ENCODE measurements at places on chromosomes 16 and 17. TPM values are rescaled to one million over a fixed set of nuclear protein-coding genes. Genes with fewer than 3 reads are reported as not detected.

The SCIMP gene
- 2.1 TPM for total RNA-seq

DNA sequence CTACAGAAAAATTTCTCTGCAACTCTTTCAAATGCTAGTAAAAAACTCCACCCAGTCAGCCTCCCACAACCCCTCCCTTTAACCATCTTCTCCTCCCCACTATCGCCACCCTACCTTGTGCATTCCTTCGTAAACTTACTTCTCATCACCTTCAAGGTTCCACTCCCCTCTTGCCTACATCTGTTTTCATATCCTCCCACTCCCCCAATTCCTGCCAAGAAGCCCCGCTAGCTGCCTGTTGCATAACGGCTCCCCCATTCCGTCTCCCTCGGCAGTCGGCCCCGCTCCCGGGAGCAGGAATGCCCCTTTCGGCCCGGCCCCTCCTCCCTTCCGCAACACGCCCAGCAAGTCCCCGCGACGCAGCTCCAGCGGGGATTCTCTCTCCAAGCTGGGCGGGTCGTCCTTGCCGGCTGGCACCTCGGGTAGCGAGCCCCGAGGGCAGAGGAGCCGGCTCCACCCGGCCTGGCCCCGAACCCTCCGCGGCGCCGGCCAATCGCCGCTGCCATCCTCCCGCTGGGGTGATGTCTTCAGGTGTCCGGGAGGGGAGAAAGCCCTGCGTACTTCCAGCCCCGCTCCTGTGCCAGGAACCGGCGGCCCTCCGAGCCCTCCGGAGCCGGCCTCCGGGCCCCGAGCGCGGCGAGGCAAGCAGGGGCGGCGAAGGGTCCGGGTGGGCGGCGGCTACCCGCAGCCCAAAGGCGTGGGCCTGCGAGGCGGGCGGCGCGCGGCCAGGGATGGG, 1.5 kb downstream of the PHLPP2 start:
- H3K4me3 ChIP-seq, result peak overlapping the region; percentile 67
- no peaks in the 10 kb centered on the region for H3K36me3 ChIP-seq
- peaks cover 6% of the 10 kb centered on the region for H3K4me1 ChIP-seq
- no peaks in the 10 kb centered on the region for H3K27me3 ChIP-seq

GRCh38 chr16:73057291-73058210, 9.6 kb upstream of the ZFHX3 start:
- no peaks in the 10 kb centered on the region for H3K27me3 ChIP-seq
- H3K4me3 ChIP-seq, result peak overlapping the region; percentile 17
- peak overlapping the region; percentile 96 for H3K27ac ChIP-seq
- H3K4me1 ChIP-seq, result peaks cover 50% of the 10 kb centered on the region
- no peak for DNase-seq

GRCh38 chr17:56752263-56752836, 81.4 kb downstream of the C17orf67 start:
- H3K27ac ChIP-seq, result no peak overlapping the region
- no peak for DNase-seq
- H3K36me3 ChIP-seq, result no peaks in the 10 kb centered on the region
- H3K4me1 ChIP-seq, result no peaks in the 10 kb centered on the region
- H3K4me3 ChIP-seq, result no peak overlapping the region

The ABCC6 gene
- total RNA-seq, result 19.4 TPM

- H3K4me3 ChIP-seq, result no peak overlapping the region
- H3K27ac ChIP-seq, result no peak overlapping the region
- no peaks in the 10 kb centered on the region for H3K27me3 ChIP-seq
- no peaks in the 10 kb centered on the region for H3K36me3 ChIP-seq
- peaks cover 7% of the 10 kb centered on the region for H3K4me1 ChIP-seq
Observed at GRCh38 chr17:28478712-28479615, 5.5 kb downstream of the SLC13A2 start.

- DNase-seq, result peak; percentile 32
- H3K27me3 ChIP-seq, result no peaks in the 10 kb centered on the region
- H3K36me3 ChIP-seq, result no peaks in the 10 kb centered on the region
Observed at GRCh38 chr16:8753416-8754054, 43.9 kb downstream of the TMEM186 start.

DNA sequence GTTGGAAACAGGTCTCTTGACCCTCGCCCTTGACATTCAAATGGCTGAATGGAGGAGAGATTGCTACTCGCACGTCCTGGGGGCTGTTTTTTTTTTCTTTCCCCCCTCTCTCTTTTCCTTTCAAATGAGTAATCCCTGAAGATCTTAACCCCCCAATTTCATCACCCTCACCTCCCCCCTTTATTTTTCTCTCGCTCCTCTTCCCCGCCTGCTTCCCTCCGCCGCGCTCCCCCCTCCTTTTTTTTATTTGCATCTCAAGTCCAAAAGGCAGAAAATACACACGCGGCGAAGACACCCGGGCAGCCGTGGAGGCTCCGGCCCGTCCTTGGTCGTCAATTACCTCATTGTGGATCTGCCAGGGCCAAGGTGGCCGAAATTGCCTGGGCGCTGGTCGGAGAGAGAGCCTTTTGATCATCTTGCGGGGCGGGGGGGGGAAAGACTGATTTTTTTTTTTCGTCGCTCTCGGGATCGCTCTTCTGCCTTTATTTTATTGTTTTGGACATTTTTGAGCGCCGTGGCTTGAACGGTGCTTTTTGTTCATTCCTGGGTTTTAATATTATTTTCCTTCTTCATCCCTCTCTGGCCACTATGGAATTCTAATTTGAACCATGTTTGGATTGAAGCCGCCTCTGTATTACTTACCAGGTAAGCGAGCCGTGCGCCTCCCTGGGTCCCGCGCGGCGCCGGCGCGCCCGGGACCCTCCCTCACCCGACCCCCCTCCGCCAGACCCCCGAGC, 57.2 kb upstream of the GSE1 start:
- no peaks in the 10 kb centered on the region for H3K36me3 ChIP-seq
- peak overlapping the region; percentile 95 for H3K27ac ChIP-seq
- H3K27me3 ChIP-seq, result no peaks in the 10 kb centered on the region
- DNase-seq, result peak; percentile 57

- no peaks in the 10 kb centered on the region for H3K36me3 ChIP-seq
- H3K27ac ChIP-seq, result no peak overlapping the region
- H3K4me1 ChIP-seq, result no peaks in the 10 kb centered on the region
- H3K27me3 ChIP-seq, result no peaks in the 10 kb centered on the region
- no peak for DNase-seq
- H3K4me3 ChIP-seq, result no peak overlapping the region
Observed at GRCh38 chr16:15770512-15770911, 86.3 kb downstream of the MYH11 start.

DNA sequence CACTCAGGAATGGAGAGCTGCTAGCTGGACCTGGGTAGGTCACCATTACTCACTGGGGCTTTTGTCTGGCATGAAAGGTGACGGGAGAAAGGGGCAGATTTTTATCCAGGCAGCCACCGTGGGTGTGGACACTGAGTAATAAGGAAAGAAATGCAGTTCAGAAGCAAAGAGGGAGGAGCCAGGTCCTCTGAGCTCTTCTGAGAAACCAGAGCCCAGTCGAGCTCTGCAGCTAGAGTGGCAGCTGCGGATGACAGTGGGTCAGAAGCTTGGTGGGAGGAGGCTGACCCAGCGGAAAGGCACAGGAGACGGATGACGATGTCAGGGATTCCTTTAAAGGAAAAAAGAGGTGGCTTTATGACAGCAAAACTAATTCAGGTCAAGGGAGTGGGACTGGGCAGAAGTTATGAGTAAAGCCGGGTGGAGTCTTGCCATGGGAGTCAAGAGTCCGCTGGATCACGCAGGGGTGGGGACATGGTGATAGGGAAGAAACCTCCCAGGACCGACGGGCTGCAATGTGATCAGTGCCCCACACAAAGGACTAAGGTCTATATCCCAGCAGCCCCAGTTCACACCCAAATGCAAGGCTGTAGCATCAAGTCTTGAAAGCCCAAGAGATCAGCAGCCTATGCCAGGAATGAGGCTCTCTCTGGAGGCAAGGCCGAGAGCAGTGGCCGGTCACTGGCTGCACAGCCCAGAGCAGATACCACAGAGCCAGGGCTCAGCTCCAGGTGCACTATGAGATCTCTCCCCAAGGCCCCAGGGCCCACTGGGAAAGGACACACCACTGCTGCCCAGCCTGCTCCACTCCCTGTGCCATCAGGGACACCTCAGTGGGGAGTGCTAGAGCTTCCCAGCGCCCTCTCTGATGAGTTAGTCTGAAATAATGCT, 6.3 kb upstream of the MNT start:
- H3K4me1 ChIP-seq, result peaks cover 52% of the 10 kb centered on the region
- H3K4me3 ChIP-seq, result no peak overlapping the region
- peak overlapping the region; percentile 45 for H3K27ac ChIP-seq
- peak; percentile 71 for DNase-seq
- H3K27me3 ChIP-seq, result no peaks in the 10 kb centered on the region

The PRR29 gene
- 1.6 TPM for total RNA-seq

The HOXB7 gene
- total RNA-seq, result 0.52 TPM

The OTOA gene
- not detected for total RNA-seq

- no peak for DNase-seq
- H3K36me3 ChIP-seq, result no peaks in the 10 kb centered on the region
- no peak overlapping the region for H3K27ac ChIP-seq
- peaks cover 4% of the 10 kb centered on the region for H3K4me1 ChIP-seq
- H3K4me3 ChIP-seq, result no peak overlapping the region
Observed at GRCh38 chr17:67260170-67260987, 15.4 kb upstream of the HELZ start.

DNA sequence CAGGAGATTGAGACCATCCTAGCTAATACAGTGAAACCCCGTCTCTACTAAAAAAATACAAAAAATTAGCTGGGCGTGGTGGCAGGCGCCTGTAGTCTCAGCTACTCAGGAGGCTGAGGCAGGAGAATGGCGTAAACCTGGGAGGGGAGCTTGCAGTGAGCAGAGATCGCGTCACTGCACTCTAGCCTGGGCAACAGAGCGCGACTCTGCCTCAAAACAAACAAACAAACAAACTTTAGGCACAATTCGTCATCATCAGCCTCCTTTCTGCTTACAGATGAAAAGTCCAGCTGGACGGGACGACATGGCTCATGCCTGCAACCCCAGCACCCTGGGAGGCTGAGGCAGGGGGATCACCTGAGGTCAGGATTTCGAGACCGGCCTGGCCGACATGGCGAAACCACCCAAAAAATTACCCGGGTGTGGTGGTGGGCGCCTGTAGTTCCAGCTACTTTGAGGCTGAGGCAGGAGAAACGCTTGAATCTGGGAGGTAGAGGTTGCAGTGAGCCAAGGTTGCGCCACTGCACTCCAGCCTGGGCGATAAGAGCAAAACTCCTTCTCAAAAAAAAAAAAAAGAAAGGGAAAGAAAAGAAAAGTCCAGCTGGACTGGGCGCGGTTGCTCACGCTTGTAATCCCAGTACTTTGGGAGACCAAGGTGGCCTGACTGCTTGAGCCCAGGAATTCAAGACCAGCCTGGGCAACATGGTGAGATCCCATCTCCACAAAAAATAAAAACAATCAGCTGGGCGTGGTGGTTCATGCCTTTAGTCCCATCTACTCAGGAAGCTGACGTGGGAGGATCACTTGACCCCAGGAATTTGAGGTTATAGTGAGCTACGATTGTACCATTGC, 1.5 kb upstream of the SPIRE2 start:
- H3K4me3 ChIP-seq, result no peak overlapping the region
- peaks cover 17% of the 10 kb centered on the region for H3K4me1 ChIP-seq
- DNase-seq, result no peak
- H3K27me3 ChIP-seq, result no peaks in the 10 kb centered on the region
- H3K36me3 ChIP-seq, result no peaks in the 10 kb centered on the region

DNA sequence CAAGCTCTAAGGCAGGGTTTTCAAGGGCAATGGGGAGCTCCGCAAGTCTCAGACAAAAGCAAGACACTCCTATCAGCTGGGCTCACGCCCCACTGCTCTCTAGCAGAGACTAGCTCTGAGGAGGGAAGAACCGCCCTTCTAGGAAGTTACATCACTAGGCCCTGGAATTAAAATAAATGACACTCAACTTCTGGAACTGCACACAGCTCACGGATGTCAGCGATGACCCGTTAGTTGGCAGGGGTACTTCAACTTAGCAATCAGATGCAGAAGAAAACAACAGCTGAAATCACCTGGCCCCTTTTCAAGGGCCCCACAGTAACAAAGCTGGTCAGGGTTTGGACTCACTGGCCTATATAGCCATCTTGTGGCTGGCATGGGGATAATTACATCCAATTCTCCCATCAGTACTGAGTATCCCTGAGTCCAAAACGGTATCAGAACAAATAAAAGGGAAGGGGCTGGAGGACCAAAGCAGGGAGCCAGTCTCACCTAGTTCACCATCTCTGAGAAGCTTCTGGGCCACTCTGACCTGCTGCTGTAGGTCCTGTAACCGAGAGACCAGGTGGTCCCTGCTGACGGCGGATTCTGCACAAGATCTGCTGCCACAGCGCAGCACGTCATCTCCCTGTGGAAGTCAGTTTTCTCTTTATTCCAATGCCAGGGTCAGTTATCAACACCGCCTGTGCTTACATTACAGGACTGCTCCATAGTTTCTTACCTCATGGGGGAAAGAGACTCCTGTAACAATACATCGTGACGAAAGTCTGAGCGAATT, 22.2 kb downstream of the SERPINF1 start:
- H3K4me1 ChIP-seq, result no peaks in the 10 kb centered on the region
- H3K36me3 ChIP-seq, result peaks cover 6% of the 10 kb centered on the region
- no peak overlapping the region for H3K4me3 ChIP-seq
- H3K27ac ChIP-seq, result peak overlapping the region; percentile 40
- H3K27me3 ChIP-seq, result no peaks in the 10 kb centered on the region

- H3K27me3 ChIP-seq, result no peaks in the 10 kb centered on the region
- H3K36me3 ChIP-seq, result no peaks in the 10 kb centered on the region
- H3K4me3 ChIP-seq, result no peak overlapping the region
- DNase-seq, result no peak
Observed at GRCh38 chr16:8075271-8075670, 515.0 kb downstream of the TMEM114 start.

- no peaks in the 10 kb centered on the region for H3K4me1 ChIP-seq
- H3K27me3 ChIP-seq, result no peaks in the 10 kb centered on the region
- no peak overlapping the region for H3K4me3 ChIP-seq
- no peaks in the 10 kb centered on the region for H3K36me3 ChIP-seq
Observed at GRCh38 chr16:52834736-52835465, 217.8 kb downstream of the CHD9NB start.

The GAS7 gene
- total RNA-seq, result 20.1 TPM

DNA sequence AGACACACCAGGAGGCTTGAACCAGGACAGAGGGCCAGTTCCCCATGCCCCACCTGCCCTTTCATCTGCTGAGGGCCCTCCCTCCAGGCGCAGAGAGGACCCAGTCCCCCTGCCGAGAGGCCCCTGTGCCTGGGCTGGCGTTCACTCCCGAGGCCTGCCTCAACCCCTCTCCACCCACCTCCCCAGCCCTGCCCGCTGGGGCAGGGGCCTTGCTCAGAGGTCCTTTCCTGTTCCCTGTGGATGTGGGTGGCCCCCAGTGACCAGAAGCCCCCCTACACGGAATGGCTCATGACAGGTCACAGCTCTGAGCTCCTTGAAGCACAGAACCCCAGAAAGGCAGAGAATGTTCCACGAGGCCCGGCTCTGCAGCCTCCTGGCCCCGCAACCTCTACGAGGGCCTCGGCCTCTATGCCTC, 6.7 kb downstream of the TMC6 start:
- H3K27me3 ChIP-seq, result no peaks in the 10 kb centered on the region
- H3K4me1 ChIP-seq, result peaks cover 18% of the 10 kb centered on the region
- H3K4me3 ChIP-seq, result no peak overlapping the region
- peaks cover 5% of the 10 kb centered on the region for H3K36me3 ChIP-seq
